Hepatocyte (in vitro differentiated cells): ENCODE measurements at places on chromosomes 11 and 22. TPM values are rescaled to one million over a fixed set of nuclear protein-coding genes. Genes with fewer than 3 reads are reported as not detected.

GRCh38 chr11:41177791-41178190 is 281.7 kb downstream of the LRRC4C start:
- DNase-seq, result no peak

DNA sequence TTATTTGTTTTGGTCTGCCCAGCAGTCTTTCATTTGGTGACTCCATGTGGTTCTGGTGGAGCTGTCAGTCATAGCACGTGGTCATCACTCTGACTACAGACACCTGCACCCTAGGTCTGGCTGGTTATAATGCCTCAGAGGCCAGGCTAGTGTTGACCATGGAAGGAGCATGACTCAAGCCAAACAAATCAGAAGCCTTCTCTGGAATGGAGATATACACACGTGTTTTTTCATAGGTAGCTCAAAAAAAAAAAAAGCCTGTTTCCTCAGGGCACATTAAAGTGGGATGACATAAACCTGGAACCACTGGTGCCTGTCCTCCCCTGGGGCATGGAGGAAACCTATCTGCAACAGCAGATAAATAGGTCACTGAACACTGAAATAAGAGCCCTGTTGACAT is 8.1 kb upstream of the PLAAT3 start:
- DNase-seq, result peak; percentile 67

DNA sequence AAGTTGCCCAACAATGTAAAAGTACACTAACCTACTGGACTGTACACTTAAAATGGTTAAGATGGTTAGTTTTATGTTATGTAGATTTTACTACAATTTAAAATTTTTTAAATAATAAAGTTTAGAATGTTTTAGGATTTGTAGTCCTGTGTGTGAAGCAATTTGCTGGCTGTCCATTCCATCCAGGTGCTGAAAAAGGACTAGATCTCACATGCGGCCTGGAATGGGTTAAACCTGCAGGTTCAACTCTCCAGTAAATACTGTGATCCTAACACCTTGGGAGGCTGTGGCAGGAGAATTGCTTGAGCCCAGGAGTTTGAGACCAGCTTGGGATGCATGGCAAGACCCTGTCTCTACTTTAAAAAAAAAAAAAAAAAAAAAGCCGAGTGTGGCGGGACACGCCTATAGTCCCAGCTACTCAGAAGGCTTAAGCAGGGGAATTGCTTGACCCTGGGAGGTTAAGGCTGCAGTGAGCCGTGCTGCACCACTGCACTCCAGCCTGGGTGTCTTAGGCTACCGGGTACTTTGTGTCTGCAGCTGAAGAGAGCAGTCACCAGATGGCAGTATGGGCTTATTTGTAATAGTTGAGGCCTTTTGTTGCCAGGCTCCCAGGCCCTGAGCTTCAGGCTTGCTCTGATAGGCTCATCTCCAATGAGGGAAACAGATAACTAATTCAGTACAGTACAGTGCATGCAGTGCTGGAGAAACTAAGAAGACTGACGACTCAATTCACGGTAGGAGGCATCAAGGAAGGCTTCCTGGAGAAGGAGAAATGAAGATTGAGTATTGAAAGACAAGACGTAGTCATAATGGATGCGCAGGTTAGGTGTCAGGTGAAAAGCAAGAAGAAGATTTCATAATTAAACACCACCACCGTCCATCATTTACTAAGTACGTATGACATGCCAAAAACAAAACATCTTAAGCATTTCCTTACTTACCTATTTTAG is 64.7 kb upstream of the ASPHD2 start:
- DNase-seq, result peak; percentile 89

DNA sequence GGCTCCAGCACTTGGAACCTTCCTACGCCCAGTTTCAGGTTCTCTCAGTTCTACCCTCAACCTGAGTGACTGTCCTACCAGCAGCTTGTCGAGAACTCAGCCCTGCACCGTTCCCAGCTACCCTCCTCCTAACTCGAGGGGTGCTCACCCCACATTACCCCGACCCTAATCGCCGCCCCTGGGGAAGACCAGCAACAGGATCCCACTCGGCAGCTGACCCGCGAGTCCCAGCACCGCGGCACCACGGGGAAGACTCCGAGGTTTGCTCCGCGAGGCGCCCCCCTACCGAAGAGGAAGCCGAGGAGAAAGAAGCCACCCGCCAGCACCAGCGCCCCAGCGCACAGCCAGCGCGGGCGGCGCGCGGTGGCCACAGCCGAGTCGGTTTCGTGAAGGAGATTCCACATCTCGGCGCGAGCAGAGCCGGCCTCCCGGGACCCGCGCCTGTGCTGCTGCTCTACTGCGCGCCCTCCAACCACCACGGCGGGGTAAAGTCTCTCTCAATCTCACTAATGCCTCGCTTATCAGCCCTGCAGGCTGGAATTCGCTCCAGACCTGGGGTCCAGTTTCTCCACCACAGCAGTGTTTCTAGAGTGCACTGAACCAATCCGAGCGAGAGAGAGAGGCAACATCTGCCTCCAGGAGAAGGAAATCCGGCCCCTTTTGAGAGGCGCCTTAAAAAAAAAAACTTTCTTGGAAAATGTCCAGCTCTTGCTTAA is at the start of gene FOLH1:
Gene FOLH1 (minus strand): TSS at position 597 of the 716 bp plus-strand sequence. CDS start 193 bp downstream, at position 404.
- DNase-seq, result no peak

DNA sequence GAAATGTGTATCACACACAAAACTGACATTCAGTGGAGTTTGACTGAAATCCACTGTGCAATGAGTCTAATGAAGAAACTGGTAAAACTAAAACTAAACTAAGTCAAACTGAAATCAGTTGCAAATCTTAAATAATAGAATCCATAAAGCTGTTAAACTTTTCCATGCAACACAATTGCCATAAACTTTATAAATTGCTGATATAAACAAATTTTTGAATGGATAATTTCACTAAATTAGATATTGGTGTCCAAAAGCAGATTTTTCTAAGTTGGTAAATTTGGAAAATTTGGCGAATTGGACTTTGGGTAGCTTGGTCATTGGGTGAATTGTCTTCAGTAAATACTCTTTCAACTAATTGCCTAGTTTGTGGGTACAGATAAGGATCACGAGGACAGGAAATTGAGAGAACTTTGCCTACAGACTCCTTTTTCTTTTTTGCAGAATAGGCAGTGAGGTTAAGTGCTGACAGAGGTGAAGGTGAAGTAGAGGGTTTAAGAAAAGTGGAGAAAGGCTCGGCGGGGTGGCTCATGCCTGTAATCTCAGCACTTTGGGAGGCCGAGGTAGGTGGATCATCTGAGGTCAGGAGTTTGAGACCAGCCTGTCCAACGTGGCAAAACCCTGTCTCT is 12.8 kb downstream of the MRPL17 start:
- no peak for DNase-seq

DNA sequence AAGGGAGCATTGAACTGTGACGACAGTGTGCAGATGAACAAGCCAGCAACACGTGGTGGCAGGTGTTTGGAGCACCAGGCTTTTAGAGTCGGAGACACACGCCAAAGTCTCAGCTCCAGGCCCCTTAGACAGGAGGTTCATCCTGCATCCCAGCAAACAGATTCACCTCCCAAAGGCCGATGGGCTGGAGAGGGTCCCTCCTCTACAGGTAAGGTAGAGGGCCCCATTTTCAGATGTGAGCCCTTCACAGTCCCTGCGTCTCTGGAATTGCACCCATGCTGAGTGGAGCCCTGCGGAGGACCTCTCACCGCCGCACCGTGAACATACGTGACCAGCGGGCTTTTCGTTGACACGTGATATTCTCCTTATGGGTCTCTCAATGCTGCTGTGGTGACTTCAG is 109.0 kb upstream of the B3GAT1 start:
- no peak for DNase-seq

DNA sequence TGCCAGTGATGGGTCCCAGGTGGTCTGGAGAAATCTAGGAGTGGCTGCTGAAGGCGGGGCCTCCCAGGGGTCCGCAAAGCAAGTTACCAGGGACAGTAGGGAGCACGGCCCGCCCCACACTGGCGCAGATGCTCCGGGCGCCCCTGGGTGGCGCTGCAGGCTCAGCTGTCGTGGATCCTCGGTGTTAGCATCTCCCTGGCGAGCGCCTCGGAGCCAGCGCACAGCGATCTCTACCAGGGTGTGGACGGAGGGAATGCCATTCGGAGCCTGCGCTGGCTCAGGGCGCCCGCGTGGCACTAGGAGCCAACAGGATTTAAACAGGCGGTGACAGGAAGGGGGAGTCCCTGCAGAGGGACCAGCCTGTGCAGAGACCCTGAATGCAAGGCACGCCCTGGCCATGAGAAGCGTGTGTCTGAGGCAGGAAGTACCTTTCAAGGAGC is 20.2 kb downstream of the FADS3 start:
- DNase-seq, result peak; percentile 91

DNA sequence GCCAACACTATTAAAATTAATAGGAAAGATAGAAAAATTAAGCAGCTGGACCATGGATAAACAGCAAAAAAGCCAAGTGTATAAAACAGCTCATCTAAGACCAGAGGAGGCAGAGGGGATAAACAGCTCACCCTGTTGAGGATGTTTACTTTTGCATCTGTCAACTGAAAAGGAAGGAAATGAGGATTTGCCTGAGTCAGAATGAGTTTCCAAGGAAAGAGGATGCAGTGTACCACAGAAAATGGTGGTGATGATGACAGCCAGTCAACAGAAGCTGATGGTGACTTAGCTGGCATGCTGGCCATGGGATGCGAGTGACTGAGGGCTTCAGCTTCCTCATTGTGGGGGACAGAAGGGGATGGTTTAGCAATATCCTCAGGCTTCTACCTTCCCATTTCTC is 183.5 kb downstream of the KIRREL3 start:
- no peak for DNase-seq

- DNase-seq, result no peak
Observed at GRCh38 chr22:18976197-18976751, 40.2 kb upstream of the PRODH start.

GRCh38 chr22:33787645-33788456 is 132.4 kb downstream of the LARGE1 start:
- DNase-seq, result no peak

DNA sequence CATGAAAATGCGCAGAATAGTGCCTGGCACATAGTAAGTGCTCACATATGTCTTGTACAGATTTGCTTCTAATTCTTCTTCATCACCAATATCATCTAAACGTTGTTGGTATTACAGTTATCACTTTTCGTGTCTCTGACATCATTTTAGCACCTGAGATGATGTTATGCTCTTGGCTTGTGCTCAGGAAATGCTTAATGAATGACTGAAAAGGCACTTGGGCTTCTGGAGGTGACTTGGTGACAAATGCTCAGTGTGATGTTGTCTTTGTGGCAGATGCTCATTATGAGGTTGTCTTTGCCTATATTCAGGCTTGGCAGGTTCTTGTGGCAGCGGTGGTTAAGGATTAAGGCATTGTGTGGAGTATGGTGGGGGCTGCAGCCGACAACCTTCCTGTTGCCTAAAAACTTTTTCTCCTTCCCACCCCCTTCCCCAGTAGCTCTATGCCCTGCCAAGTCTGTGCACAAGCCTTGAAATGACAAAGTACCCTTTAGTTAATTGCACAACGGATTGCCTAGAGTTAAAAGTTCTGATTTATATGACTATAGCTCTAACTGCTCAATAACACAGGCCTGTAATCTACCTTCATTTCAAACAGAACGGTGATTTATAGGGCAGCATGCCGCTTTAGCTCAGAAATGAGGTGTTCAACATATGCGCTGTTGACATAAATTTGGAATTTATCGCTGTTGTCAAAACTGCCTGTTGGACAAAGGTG is 82.5 kb downstream of the ZBTB16 start:
- DNase-seq, result no peak

The SLC1A2 gene
- total RNA-seq, result 0.84 and 2.9 TPM in 2 replicates

The CDC42BPG gene
- 6.5 and 8.4 TPM in 2 replicates for total RNA-seq

The CBLIF gene
- 60.8 and 83.0 TPM in 2 replicates for total RNA-seq

The VPREB1 gene
- total RNA-seq, result not detected in 2 replicates

The TNNT3 gene
- 19.2 and 20.6 TPM in 2 replicates for total RNA-seq
